ENCODE measurements at places on chromosomes 5 and 9.

GRCh38 chr9:77000330-77000729, 19.1 kb upstream of the FOXB2 start:
- no peak for DNase-seq

DNA sequence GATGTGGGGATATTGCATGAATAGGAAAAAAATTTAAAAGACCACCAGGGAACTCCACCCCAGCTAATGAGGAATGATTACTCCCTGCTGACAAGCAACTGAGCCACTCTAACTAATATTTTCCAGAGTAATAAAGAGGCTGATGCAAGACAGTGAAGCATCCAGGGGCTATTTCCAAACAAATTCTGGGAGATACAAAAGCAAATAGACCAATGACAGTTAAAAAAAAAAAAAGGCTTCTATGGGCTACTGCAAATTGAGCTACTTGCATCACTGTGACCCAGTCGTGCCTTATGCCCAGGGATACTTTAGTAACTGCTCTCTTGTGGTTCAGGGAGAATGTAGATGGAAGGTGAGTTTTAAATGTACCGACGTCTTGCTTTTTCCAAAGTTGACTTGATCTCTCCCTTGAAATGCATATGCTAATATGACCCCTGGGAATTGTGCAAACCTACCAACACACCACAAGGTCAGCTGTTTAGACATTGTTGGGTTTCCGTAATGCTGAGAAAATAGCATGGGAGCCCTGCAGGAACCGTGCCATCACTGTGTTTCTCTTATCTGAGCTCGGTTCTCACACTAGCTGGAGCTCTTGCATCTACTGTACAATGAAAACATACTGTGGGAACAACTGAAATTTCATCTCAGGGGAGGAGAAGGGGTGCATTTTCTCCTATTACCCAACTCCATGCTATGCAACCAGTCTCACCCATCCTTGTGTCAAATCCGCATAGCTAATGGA, 250.6 kb upstream of the MAP3K1 start:
- DNase-seq = no peak

- no peak for DNase-seq
Measured at GRCh38 chr5:478982-479535, 36.1 kb downstream of the EXOC3 start.

- no peak for DNase-seq
Measured at GRCh38 chr5:119951330-119951934, 322.1 kb downstream of the FAM170A start.

DNA sequence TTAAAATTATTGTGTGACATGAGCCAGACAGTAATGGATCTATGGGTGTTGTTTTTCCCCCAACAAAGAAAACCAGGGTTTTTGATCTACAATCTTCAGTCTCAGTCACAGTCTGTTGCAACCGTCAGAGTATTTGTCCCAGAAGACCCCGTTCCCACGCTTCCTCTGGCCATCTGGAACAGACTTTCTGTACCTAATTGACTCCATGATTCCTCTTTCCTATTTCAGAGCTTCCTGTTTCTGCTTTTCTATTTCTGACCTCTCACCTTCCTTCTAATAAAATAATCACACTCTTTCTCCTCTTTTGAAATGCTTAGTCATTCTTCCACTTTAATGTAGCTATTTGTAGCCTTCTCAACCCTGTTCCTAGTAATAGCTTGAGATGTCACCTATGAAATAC, 1044.8 kb downstream of the DTWD2 start:
- DNase-seq = no peak

DNA sequence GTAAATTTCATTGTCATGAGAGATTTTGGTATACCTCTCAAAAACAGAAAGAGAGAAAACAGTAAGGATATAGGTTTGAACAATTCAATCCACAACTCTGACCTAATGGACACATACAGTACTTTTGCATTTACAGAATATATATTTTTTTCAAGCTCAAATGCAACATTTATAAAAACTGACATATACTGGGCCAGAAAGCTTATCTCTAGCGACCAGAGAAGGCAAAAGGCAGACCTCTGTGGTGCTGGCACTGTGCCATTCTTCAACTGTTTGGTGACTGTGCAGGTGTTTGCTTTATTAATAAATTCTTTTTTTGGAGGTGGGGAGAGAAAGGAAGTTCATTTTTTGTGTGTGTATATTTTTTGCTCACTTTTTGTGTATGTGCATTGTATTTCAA, 6.0 kb upstream of the PLAC8L1 start:
- no peak for DNase-seq

GRCh38 chr5:103461243-103461642, 101.3 kb downstream of the NUDT12 start:
- no peak for DNase-seq

- no peak for DNase-seq
Measured at GRCh38 chr9:138118601-138119071, 241.1 kb downstream of the CACNA1B start.

DNA sequence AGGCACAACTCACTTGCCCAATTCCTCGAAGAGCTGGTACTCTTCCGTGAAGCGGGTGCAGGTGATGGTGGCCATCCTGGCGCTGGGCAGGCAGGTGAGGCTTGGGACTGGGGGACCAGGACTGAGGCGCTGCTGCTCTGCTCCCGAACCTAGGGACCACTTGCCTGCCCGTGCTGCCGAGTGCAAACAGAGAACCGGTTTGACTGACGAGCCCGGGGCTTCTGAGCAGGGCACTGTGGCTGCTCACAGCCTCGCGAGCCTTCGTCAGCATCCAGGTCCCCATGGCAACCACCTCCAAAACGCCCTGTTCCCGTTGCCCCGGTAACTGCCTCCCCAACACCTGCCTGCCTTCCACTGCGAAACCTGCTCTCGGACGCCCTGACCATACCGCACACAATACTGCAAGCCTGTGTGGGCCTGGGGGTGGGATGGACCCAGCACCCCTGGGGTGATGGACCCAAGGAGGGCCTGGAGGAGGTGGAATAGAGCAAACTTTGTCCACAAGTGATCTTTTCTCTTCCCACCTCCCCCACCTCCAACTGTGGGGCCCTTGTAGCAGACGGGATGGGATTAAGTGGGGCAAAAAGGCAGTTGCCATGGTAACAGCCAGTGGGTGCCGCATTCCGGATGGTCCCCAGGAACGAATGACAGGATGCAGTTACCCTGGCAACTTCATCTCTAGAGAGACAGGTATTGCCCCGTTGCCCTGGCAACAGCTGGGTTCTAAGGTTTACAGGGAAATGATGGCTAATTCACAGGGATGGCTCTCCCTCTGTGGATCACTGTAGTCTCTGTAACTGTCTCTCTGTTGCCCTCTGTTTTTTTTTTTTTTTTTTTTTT, at the start of gene CAMK2A:
CAMK2A (minus strand) TSS at position 223 of the 840 bp plus-strand sequence; CDS start at position 75, 148 bp downstream.
- DNase-seq = no peak

DNA sequence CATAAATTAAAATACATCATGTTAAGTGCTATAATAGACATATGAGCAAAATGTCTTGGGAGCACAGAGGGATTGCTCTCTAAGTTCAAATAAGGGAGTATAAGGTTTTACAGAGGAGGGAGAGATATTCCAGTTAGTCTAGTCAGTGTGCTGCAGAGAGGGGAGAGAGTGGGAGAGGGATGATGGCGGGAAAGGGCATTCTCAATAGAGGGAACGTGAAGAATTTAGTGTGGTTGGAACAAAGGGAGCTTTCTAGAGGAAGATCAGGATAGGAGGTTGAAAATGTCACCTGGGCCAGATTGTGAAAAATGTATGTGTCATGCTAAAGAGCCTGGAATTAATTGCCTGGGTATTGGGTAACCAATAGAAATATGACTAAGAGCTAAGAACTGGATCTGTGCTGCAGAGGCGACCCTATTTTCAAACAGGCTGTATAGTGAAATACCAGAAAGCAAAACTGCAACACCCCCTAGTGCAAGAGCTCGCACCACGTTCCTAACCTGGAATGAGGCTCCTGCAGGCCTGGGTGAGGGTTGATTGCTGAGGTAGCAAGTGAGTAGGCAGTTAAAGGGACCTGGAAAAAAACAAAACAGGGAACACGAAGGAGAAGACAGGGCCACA, 791.8 kb upstream of the C9orf72 start:
- DNase-seq = no peak

GRCh38 chr9:110640736-110641135, 27.9 kb upstream of the MUSK start:
- DNase-seq = no peak

DNA sequence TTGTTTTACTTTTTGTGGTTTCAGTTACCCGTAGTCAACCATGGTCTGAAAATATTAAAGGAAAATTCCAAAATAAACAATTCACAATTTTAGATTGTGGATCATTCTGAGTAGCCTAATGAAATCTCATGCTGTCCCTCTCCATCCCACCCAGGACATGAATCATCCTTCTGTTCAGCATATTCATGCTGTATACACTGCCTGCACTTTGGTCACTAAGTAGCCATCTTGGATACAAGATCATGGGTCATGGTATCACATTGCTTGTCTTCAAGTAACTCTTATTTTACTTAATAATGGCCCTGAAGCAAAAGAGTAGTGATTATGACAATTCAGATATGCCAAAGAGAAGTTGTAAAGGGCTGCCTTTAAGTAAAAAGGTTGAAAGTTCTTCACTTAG, 536.5 kb upstream of the ACO1 start:
- DNase-seq = no peak

DNA sequence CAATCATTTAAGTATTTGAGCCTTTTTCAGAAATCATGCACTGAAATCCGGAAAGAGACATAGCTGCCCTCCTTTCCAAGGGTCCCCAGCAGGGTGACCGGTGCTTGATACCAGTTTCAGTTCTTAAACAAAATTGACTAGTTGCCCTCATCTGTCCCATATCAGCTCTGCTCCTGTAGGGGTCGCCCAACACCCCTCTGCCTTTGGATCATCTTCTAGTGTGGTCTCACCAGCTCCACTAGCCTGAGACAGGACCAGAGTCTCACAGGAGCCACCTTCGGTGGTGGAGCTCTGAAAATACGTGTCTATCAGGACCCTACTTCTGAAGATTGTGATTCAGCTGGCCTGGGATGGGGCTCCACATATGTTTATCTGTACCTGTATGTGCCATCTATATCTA, 428.2 kb downstream of the ENC1 start:
- no peak for DNase-seq

GRCh38 chr9:30382271-30382670, 2002.2 kb upstream of the ACO1 start:
- DNase-seq = no peak

DNA sequence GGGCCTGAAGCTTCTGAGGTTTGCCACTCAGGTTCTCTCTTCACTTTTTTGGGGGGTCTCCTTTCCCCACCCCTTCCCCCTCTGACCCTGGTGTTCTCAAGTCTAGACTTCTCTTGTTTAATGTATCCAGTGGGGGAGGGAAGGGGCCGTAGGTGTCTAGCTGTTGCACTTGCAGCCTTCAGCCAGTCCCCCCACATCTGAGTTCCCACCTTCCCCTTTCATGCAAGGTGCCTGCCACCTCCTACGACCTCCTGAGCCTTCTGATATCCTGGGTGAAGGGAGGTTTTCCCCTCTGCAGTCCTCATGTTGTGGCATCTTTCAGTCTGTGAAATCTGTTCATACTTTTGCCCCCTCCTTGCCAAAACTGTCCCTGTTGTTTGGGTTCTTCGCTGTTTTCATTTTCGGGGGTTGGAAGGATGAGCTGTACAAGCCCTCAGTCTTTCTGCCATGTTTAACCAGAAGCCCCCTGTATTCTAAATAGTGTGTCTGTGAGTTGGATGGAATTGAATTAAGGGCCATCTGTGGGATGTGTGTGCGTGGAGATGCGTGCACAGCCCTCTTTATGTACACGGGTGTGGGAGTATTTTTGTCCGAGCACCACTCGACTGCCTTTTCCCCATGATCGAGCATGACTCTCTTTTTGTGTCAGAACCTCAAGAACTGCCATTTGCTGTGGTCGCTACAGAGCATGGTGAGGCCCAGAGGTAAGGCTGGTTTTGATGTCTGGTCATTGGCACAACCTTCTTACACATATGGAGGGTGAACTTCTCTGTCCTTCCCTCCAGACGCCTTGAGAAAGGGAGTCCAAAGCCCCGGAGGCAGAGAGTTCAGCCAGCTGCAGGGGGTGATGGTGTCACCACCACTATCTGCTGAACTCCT, 23.6 kb downstream of the PRRC2B start:
- no peak for DNase-seq

GRCh38 chr5:40879163-40879942, 29.9 kb upstream of the C7 start:
- no peak for DNase-seq

DNA sequence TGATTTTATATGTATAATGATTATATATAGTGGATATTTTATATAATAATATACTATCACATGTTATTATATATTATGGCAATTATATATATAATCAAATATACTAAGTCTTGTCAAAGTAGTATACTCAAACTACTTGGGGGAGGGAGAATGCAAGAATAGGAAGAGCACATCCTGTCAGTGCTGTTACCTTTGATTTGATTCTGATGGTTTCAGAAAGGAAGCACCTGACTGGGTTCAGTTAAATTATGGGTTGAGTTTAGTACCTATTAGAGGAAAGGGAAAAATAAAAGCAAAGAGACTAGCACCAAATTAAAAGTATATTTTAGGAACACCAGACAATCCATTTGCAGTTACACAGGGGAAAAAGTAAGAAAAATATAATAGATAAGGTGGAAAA, 107.6 kb downstream of the GRIA1 start:
- DNase-seq = no peak

DNA sequence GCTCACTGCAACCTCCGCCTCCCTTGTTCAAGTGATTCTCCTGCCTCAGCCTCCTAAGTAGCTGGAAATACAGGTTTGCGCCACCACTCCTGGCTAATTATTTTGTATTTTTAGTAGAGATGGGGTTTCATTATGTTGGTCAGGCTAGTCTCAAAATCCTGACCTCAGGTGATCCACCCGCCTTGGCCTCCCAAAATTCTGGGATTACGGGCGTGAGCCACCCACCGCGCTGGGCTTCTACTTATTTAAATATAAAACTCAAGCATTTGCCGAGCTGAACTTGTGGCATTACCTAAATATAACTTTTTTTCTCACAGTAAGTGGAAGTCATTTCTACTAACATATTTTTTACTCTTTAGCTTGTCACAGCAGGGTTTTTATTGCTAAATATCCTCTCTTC, 1356.3 kb upstream of the ACO1 start:
- no peak for DNase-seq

- DNase-seq = no peak
Measured at GRCh38 chr5:72488756-72489155, 18.5 kb downstream of the ZNF366 start.

DNA sequence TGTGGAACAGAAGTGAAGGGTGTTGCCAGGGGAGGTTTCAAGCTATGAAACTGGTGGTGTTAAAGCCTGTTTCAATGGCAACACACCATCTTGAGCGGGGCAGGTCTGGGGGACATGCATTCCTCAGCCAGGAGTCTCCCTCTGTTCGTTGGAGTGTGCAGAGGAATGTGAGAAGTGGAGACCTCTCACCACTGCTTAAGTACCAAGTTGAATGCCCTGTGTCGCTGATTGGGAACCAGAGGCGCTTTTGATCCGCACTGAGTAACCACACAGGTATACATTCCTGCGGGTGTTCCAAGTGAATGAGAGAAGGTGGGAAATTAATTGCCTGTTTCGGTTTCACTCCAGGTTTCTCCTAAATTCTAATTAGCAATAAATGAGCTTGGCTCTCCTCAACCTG, 99.4 kb downstream of the LIX1 start:
- no peak for DNase-seq

GRCh38 chr5:174045470-174046025, at the start of gene NSG2:
Gene NSG2, plus strand, starts transcription at chr5:174045706. Its CDS starts 1,050 bp downstream, at chr5:174046756.
- DNase-seq = peak; percentile 19

- no peak for DNase-seq
Measured at GRCh38 chr5:96337048-96337781, 95.8 kb downstream of the PCSK1 start.

GRCh38 chr5:151562019-151562707, 29.0 kb downstream of the FAT2 start:
- DNase-seq = no peak

- no peak for DNase-seq
Measured at GRCh38 chr5:69374911-69375446, 5.4 kb downstream of the RAD17 start.

Data from uterus (tissue), 4 donors.